ENCODE measurements at places on chromosomes 1 and 21.

GRCh38 chr1:64515427-64515826, 45.5 kb downstream of the CACHD1 start:
- DNase-seq: no peak

GRCh38 chr21:25456672-25457071, 150.6 kb downstream of the MRPL39 start:
- peak; percentile 85 for DNase-seq

- DNase-seq: peak; percentile 9
Observed at GRCh38 chr1:62435231-62436038, 1.4 kb upstream of the USP1 start.

DNA sequence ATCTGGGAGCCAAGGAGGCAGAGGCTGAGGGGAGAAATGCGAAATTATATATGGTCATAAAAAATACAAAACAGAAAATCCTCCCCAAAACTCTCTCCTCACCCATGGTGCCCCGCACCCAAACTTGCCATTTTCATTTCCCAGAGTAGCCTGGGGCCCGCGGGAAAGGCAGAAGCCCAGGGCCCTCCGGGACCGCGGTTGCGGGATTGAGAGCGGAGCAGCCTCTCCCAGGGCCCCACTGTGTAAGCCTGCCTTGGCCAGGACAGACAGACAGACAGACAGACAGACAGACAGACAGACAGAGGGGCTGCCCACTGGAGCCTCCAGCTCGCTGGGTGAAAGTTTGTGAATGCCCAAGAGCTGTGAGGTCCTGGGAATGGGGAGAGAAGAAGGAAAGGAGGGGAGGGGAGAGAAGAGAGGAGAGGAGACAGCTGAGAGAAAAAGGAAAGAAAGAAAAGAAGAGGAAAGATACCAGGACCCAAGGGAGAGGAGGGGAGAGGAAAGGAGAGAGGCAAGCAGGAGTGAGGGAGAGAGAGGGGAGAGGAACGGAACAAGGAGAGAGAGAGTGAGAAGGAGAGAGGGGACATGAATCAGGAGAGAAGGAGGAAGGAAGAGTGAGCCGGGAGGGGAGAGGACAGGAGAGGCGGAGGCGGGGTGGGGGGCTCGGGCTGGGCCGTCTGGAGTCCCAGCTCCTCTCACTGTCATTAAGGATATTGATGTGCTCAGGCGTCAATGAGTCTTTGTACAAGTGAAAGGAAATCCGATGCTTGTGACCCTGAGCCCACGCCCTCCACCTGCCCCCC, 69.3 kb upstream of the CASZ1 start:
- no peak for DNase-seq

- no peak for DNase-seq
Observed at GRCh38 chr1:92273039-92273438, 25.7 kb downstream of the GLMN start.

- DNase-seq: no peak
Observed at GRCh38 chr1:210232511-210233215, at the start of gene SERTAD4. TSS of gene SERTAD4 (plus strand) at chr1:210232796. CDS start at chr1:210237961, 5,165 bp downstream.

DNA sequence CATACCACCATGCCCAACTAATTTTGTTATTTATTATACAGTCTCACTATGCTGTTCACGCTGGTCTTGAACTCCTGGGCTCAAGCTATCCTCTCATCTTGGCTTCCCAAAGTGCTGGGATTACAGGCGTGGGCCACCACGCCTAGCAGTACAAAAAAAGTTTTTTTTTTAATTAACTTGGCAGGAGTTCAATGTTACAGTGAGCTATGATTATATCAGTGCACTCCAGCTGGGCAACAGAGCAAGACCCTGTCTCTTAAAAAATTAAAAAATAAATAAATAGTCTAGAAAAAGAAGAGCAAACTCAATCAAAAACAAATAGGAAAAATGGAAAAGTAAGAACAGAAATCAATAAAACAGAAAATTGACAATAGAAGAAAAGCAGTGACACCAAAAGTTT, 25.7 kb downstream of the TMEM69 start:
- no peak for DNase-seq

GRCh38 chr1:112762541-112763500, 47.7 kb upstream of the PPM1J start:
- DNase-seq: no peak

DNA sequence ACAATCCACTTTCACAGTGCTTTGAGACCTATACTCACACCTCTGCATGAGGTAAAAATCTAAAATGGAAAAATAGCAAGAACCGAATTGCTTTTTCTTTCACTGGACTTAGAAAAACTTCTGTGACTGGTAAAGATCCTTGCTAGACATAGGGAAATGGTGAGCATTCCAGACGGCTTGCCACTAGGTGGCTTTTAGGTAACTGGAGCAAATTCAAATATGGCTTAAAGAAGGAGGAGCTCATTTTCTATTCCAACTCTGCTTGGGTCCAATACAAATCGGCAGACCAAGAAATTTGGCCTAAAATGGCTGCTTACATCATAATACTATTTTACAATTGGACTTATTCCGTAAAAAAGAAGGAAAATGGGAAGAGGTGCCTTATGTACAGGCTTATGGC, 977.9 kb downstream of the ADGRL2 start:
- no peak for DNase-seq

GRCh38 chr1:39497585-39497984, 6.1 kb downstream of the BMP8A start:
- no peak for DNase-seq

- DNase-seq: peak; percentile 88
Observed at GRCh38 chr1:38000529-38001455, 4.5 kb downstream of the FHL3 start.

DNA sequence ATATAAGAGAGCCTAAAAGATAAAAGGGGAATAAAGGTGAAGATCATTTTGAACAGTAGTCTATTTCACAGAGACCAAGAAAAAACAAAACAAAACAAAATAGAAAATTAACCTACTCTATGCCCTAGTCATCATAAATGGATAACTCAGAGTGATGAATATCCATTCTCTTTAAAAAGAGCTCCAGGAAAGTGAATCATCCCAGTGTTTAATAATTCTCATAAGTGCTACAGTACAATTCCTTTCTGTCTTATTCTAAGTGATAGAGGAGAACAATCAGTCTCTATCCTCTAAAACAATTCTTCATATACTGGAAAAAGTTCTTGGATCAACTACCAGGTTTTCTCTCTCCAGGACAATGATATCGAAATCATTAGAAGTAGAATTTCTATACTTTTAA, 45.8 kb downstream of the GDAP2 start:
- DNase-seq: no peak

- no peak for DNase-seq
Observed at GRCh38 chr1:187771396-187771795, 942.6 kb downstream of the PLA2G4A start.

DNA sequence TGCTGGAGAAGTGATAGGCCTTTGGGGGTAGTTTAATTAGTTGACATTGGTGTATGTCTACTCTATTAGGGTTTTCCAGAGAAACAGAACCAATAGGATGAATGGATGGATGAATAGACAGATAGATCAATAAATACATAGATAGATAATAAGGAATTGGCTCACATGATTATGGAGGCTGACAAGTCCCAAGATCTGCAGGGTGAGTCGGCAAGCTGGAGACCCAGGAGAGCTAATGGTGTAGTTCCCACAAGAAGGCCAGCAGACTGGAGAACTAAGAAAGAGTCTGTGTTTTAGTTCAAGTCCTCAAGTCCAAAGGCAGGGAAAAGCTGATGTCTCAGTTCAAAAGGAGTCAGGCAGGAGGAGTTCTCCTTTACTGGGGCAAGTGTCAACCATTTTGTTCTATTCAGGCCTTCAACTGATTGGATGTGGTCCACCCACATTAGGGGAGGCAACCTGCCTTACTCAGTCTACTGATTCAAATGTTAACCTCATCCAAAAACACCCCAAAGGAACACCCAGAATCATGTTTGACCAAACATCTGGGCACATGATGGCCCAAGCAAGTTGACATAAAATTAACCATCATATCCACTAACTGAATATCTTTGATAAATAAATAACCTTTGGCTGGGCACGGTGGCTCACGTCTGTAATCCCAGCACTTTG, 4.5 kb upstream of the SDE2 start:
- no peak for DNase-seq

- no peak for DNase-seq
Observed at GRCh38 chr1:119086830-119087229, 53.6 kb downstream of the WARS2 start.

GRCh38 chr1:88062650-88063153, 621.4 kb upstream of the PKN2 start:
- no peak for DNase-seq

DNA sequence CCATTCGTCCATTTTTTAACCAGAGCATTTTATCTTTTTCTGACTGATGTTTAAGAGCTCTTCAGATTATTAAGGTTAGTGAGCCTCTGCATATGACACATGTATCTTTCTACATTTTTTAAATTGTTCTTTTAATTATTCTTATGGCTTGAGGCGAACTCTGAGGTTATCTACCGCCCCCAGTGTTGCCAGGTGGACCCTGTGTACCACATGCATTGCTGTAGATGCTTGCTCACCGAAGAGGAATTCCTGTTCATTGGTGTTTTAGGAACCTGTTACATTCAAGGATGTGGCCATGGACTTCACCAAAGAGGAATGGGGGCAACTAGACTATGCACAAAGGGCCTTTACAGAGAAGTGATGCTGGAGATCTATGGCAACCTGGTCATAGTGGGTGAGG, 31.8 kb downstream of the ZNF684 start:
- no peak for DNase-seq

GRCh38 chr1:201175820-201176500, 14.7 kb upstream of the IGFN1 start:
- no peak for DNase-seq

- no peak for DNase-seq
Observed at GRCh38 chr1:151661751-151662150, 49.9 kb downstream of the SNX27 start.

Data from astrocyte of the cerebellum (primary cell).